ENCODE measurements at places on chromosomes 6 and 20.
A peak's percentile ranks its signal among the peaks of the same experiment; 100 is the strongest.

GRCh38 chr6:1916334-1917070, 306.8 kb downstream of the FOXC1 start:
- H3K27ac ChIP-seq, result no peak overlapping the region
- peaks cover 9% of the 10 kb centered on the region for H3K36me3 ChIP-seq
- no peaks in the 10 kb centered on the region for H3K27me3 ChIP-seq
- DNase-seq, result no peak
- H3K4me1 ChIP-seq, result peaks cover 2% of the 10 kb centered on the region

DNA sequence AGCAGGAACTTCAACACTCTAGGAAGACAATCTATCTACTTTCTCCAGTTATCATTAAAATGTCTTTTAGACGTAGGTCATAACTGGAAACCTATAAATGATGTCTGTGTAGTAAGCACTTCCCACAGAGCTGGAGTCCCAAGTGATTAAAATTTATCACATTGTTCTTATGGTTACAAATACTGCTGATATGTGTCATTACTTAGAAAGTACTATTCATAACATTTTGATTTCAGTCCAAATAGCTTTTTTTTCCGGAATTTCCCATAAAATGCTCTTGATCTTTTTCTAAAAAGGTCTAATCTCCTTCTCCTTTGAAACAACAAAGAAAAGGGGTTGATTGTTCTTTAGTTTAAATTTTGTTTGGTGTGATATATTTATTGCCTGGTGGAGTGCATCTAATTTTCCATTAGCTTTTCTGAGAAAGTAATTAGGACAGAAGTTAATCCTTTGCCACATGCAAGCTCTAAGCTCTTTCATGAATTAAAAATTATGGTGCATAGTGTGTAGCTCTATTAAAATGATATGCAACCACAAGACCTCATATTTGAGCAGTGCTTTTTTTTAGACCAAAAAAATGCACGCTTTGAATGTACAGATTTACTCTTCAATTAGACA, 132.7 kb upstream of the TCF21 start:
- peaks cover 2% of the 10 kb centered on the region for H3K27me3 ChIP-seq
- no peaks in the 10 kb centered on the region for H3K36me3 ChIP-seq
- no peak overlapping the region for H3K27ac ChIP-seq
- no peak for DNase-seq
- H3K4me1 ChIP-seq, result no peaks in the 10 kb centered on the region
- H3K4me3 ChIP-seq, result no peak overlapping the region

DNA sequence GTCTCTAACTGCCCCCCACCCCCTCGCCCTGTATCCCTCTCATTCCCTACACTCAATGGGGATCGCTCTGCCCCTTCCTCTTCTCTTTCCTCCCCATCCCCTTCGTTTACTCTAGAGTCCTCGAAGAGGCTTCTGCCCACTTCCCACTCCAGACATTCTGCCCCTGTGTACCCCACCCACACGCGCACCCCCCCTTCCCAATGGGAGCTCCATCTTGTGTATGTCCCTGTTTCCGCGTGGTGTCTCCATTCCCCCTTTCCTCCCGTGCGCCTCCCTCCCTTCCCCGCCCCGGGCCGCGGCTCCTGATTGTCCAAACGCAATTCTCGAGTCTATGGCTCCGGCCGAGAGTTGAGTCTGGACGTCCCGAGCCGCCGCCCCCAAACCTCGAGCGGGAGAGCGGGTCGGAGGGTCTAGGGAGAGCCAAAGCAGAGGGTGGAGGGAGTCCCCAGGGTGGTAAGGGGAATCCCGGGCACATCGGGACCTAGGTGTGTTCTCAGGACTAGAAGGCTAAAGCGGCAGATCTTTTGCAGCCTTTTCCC, 679 bp upstream of the RING1 start:
- peak overlapping the region; percentile 88 for H3K4me3 ChIP-seq
- DNase-seq, result no peak
- H3K27ac ChIP-seq, result peak overlapping the region; percentile 89
- H3K27me3 ChIP-seq, result peaks cover 4% of the 10 kb centered on the region
- peaks cover 26% of the 10 kb centered on the region for H3K36me3 ChIP-seq
- H3K4me1 ChIP-seq, result peaks cover 29% of the 10 kb centered on the region

GRCh38 chr6:75550544-75551167, 51.0 kb upstream of the SENP6 start:
- H3K4me1 ChIP-seq, result no peaks in the 10 kb centered on the region
- DNase-seq, result no peak
- no peak overlapping the region for H3K27ac ChIP-seq
- no peak overlapping the region for H3K4me3 ChIP-seq

DNA sequence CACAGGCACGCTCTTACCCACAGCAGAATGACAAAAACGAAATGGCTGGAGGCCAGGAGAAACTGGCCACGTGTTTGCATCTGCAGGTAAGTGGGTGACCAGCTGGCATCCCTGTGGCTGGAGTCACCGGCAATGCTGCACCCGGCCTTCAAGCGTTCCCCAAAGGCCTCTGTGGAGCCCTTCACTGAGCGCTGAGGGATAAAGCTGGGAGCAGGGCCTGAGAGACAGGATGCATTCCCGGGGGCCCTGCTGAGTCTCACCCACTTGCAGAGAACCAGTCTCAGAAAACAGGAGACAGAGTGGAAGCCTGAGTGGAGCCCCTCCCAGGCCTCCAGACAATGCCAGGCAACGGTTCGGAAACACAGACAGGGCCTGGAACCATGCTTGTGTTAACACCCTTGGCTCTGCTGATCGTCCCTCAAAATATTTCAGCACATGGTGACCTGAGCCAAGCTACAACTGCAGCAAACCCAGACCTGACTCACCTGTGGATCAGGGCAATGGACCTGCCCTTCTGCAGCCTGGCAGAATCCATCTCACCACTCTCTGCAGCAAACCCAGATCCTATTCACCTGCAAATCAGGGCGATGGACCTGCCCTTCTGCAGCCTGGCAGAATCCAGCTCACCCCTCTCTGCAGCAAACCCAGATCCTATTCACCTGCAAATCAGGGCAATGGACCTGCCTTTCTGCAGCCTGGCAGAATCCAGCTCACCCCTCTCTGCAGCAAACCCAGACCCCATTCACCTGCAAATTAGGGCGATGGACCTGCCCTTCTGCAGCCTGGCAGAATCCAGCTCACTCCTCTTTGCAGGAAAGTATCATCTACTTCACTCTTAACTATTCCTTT, 39.8 kb downstream of the TBXT start:
- no peak overlapping the region for H3K27ac ChIP-seq
- H3K36me3 ChIP-seq, result no peaks in the 10 kb centered on the region
- no peak for DNase-seq
- H3K4me1 ChIP-seq, result no peaks in the 10 kb centered on the region
- no peak overlapping the region for H3K4me3 ChIP-seq

- H3K27ac ChIP-seq, result no peak overlapping the region
- H3K4me1 ChIP-seq, result peaks cover 11% of the 10 kb centered on the region
- H3K27me3 ChIP-seq, result peaks cover 13% of the 10 kb centered on the region
- H3K4me3 ChIP-seq, result no peak overlapping the region
Observed at GRCh38 chr6:41347378-41348050, 12.1 kb downstream of the NCR2 start.

- DNase-seq, result no peak
- H3K27ac ChIP-seq, result no peak overlapping the region
- H3K27me3 ChIP-seq, result no peaks in the 10 kb centered on the region
- H3K4me3 ChIP-seq, result no peak overlapping the region
- peaks cover 14% of the 10 kb centered on the region for H3K4me1 ChIP-seq
Observed at GRCh38 chr6:43325876-43326275, 17.2 kb upstream of the CRIP3 start.

DNA sequence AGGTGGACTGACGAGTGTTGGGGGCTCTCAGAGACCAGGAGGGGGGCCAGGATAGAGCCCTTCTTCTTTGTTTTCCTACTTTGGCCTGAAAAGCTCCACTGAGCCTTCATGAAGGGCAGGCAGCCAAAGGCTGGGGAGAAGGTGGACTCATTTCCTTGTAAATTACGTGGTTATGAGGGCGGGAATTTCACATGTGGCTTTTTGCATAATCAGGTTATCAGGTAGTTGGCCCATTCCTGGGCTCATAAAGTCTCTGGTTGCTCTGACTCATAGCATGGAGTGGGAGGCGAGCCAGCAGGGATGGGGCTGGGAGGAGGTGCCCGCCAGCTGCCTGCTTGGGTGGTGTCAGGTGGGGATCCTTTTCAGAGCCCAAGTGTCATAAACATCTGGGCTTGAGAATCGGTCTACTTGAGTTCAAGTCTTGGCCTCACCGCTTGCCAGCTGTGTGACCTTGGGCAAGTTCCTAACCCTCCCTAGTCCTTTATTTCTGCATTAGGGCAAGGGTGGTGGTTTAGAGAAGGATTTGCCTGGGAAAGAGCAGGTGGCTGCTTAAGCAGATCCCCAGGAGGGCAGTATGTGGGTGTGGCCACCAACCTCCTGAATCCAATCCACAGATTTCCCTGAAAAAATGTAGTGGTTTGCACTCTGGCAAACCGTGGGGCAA, 26.5 kb upstream of the RNF24 start:
- peaks cover 2% of the 10 kb centered on the region for H3K27me3 ChIP-seq
- H3K36me3 ChIP-seq, result peaks cover 1% of the 10 kb centered on the region
- H3K4me1 ChIP-seq, result peaks cover 6% of the 10 kb centered on the region
- DNase-seq, result no peak

- no peaks in the 10 kb centered on the region for H3K27me3 ChIP-seq
- no peaks in the 10 kb centered on the region for H3K4me1 ChIP-seq
- no peak overlapping the region for H3K27ac ChIP-seq
- DNase-seq, result no peak
- no peak overlapping the region for H3K4me3 ChIP-seq
Observed at GRCh38 chr6:17866876-17867444, 120.5 kb downstream of the KIF13A start.

- H3K4me3 ChIP-seq, result no peak overlapping the region
- H3K27ac ChIP-seq, result no peak overlapping the region
- H3K4me1 ChIP-seq, result no peaks in the 10 kb centered on the region
- no peaks in the 10 kb centered on the region for H3K27me3 ChIP-seq
Observed at GRCh38 chr6:82766476-82766875, 299.2 kb downstream of the UBE3D start.

- peaks cover 17% of the 10 kb centered on the region for H3K4me1 ChIP-seq
- H3K36me3 ChIP-seq, result peaks cover 17% of the 10 kb centered on the region
- H3K27me3 ChIP-seq, result no peaks in the 10 kb centered on the region
Observed at GRCh38 chr20:50932016-50932485, 814 bp upstream of the ADNP start.

- H3K4me1 ChIP-seq, result peaks cover 16% of the 10 kb centered on the region
- no peaks in the 10 kb centered on the region for H3K27me3 ChIP-seq
- peak overlapping the region; percentile 38 for H3K4me3 ChIP-seq
- peak overlapping the region; percentile 87 for H3K27ac ChIP-seq
- no peak for DNase-seq
Observed at GRCh38 chr6:127290391-127291265, 24.0 kb downstream of the RNF146 start.

- H3K27me3 ChIP-seq, result no peaks in the 10 kb centered on the region
- no peak overlapping the region for H3K27ac ChIP-seq
- no peaks in the 10 kb centered on the region for H3K36me3 ChIP-seq
- no peak for DNase-seq
Observed at GRCh38 chr6:54431466-54431865, 123.2 kb downstream of the TINAG start.

- peak overlapping the region; percentile 73 for H3K4me3 ChIP-seq
- H3K27me3 ChIP-seq, result no peaks in the 10 kb centered on the region
- peak overlapping the region; percentile 92 for H3K27ac ChIP-seq
- peaks cover 84% of the 10 kb centered on the region for H3K4me1 ChIP-seq
- peaks cover 21% of the 10 kb centered on the region for H3K36me3 ChIP-seq
Observed at GRCh38 chr6:53342217-53342616, 6.5 kb downstream of the ELOVL5 start.

- no peak overlapping the region for H3K27ac ChIP-seq
- peaks cover 2% of the 10 kb centered on the region for H3K4me1 ChIP-seq
- DNase-seq, result no peak
- H3K27me3 ChIP-seq, result no peaks in the 10 kb centered on the region
- no peak overlapping the region for H3K4me3 ChIP-seq
Observed at GRCh38 chr20:64006902-64007301, 26.0 kb downstream of the PRPF6 start.

GRCh38 chr6:32785781-32786533, 22.6 kb upstream of the HLA-DQB2 start:
- DNase-seq, result peak; percentile 50
- H3K4me3 ChIP-seq, result no peak overlapping the region
- H3K4me1 ChIP-seq, result peaks cover 2% of the 10 kb centered on the region
- H3K36me3 ChIP-seq, result no peaks in the 10 kb centered on the region

GRCh38 chr6:53979468-53980067, 131.7 kb upstream of the MLIP start:
- H3K27me3 ChIP-seq, result peaks cover 1% of the 10 kb centered on the region
- no peak overlapping the region for H3K4me3 ChIP-seq
- H3K36me3 ChIP-seq, result no peaks in the 10 kb centered on the region
- DNase-seq, result peak; percentile 5

DNA sequence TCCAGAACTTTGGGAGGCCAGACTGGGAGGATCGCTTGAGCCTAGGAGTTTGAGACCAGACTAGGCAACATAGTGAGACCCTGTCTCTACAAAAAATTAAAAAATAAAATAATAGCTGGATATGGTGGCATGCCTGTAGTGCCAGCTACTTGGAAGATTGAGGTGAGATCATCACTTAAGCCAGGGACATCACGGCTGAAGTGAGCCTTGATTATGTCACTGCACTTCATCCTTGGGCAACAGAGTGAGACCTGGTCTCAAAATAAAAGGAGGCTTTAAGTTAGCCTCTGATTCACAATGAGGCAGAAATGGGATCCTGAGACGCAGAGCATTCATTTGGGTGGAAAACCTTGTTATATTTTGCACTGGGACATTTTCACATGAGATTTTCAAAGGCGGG, 57.0 kb downstream of the TULP4 start:
- peaks cover 13% of the 10 kb centered on the region for H3K36me3 ChIP-seq
- no peak overlapping the region for H3K27ac ChIP-seq
- DNase-seq, result no peak
- H3K4me3 ChIP-seq, result no peak overlapping the region
- peaks cover 12% of the 10 kb centered on the region for H3K4me1 ChIP-seq

GRCh38 chr6:45305546-45305945, 22.6 kb upstream of the RUNX2 start:
- no peaks in the 10 kb centered on the region for H3K27me3 ChIP-seq
- H3K4me3 ChIP-seq, result no peak overlapping the region
- no peak overlapping the region for H3K27ac ChIP-seq

DNA sequence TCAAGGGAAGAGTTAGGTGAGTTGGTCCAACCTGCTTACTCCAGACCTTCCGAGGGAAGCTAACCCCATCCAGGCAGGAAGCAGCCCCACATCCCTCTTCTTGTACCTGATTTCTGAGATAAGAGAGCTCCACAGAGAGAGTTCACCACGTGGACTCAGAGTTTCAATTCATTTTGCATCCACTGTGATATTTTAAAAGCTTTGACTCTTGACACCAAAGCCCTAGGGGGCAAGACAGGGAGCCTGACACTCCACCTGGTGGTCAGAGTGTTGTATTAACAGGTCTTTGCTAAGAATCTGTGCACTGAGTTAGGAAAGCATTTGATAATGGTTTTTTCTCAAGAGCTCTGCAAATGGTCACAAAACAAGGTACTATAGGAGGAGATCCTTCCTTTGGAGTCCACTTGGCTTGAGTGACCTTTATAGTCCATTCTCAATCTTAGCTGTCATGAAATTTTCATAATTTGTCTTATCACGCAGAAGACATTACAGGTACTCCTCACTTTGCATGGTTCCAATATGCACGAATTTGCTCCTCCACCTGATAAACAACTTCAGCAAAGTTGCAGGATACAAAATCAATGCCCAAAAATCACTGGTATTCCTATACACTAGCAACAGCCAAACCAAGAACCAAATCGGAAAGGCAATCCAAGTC, 56.2 kb upstream of the RIPOR2 start:
- no peaks in the 10 kb centered on the region for H3K27me3 ChIP-seq
- peak overlapping the region; percentile 81 for H3K27ac ChIP-seq
- H3K36me3 ChIP-seq, result peaks cover 4% of the 10 kb centered on the region
- H3K4me1 ChIP-seq, result peaks cover 52% of the 10 kb centered on the region
- peak; percentile 79 for DNase-seq

All from memory B cell (primary cell).